ENCODE measurements at places on chromosomes 7 and 10. TPM values are rescaled to one million over a fixed set of nuclear protein-coding genes. Genes with fewer than 3 reads are reported as not detected.

DNA sequence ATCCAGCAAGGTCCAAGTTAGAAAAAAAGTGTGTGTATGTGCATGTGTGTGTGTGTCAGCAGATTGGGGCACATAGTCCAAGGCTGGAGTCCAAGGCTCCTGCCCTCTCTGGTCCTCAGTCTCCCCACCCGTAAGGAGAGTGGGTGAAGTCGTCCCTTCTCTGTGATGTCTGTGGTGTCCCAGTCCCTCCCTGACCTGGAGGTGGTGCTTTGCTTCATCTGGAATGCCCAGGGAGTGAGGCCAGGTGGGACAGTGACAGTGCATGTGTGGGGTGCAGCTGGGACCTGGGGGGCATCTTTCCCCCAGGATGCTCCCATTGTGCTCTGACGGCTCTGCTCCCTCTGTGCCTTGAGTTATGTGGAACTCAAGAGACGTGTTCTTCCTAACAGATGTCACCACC lies 18.0 kb downstream of the AQP1 start:
- peak; percentile 27 for DNase-seq

- DNase-seq = no peak
Observed at GRCh38 chr10:87860816-87861403, 2.4 kb downstream of the KLLN start.

GRCh38 chr7:134931487-134931886 lies 54.8 kb upstream of the AGBL3 start:
- DNase-seq = no peak

Gene PRRT4
- not detected for total RNA-seq

Gene DEPP1
- total RNA-seq = 33.4 TPM

DNA sequence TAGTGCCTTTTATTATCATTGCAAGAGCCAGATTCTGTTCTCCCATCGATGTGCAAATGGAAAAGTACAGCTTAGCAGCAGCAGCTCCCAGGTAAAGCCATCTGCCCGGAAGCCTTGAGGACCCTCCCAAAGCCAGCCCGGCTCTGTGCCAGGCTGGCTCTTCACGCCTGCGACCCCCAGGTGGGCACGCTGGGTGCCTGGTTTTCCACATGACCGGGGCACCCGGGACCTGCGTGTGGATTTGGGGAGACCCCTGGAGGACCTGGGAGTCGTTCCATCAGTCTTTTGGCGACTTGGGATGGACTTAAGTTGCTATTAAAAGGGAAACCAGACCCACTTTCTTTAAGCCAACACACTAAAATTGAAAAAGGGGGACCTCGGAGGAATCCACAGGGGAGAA lies 196.5 kb downstream of the ZNF438 start:
- no peak for DNase-seq

Gene ICA1
- 3.5 TPM for total RNA-seq

Gene SLC26A4
- 0.19 TPM for total RNA-seq

Gene MKX
- total RNA-seq = 2.0 TPM

DNA sequence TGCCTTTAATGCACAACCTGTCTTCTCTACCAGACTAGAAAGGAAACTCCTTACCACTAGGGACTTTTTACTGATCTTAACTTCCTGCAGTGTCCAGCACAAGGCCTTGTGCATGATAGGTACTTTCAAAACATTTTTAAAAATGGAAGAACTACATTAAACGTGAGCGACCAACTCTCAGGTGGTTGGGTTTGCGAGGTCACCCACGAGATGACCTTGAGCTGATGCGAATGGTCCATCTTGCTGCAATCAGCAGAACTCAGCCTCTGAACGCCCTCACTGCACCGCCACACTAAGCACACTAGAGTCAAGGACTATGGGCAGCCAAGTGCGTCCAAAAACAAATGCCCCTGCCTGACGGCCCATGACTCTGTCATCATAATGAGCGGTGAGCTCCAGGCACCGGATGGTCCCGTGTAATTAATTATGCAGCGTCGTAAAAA lies 34.9 kb upstream of the PTF1A start:
- DNase-seq = no peak

DNA sequence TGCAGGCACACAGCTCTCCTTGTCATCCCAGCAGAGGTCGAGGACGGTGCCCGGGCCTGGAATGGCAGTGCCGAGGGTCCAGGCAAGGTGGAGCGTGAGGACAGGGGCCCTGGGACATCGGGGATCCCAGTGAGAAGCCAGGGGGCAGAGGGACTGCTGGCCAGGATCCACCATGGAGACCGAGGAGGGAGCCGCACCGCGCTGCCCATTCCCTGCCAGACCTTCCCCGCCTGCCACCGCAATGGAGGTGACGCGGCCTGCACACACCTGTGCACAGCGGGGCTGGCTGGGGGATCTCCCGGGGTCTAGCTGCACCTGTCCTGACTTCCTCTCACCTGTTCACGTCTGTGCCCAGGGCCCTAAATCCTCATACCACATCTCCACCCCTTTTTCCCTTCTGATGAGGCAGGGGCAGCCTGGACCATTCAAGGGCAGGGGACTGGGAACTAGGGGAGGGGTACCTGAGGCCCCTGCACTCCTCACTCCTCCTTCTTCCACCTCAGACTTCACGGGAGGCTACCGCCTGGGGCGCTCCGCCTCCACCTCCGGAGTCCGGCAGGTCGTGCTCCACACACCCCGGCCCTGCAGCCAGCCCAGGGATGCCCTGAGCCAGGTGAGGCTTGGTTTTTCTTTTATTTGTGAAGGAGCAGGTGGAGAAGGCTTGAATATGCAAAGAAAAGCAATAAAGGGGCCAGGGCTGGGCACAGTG lies 6.9 kb downstream of the NYAP1 start:
- no peak for DNase-seq

Gene PRSS2
- not detected for total RNA-seq

DNA sequence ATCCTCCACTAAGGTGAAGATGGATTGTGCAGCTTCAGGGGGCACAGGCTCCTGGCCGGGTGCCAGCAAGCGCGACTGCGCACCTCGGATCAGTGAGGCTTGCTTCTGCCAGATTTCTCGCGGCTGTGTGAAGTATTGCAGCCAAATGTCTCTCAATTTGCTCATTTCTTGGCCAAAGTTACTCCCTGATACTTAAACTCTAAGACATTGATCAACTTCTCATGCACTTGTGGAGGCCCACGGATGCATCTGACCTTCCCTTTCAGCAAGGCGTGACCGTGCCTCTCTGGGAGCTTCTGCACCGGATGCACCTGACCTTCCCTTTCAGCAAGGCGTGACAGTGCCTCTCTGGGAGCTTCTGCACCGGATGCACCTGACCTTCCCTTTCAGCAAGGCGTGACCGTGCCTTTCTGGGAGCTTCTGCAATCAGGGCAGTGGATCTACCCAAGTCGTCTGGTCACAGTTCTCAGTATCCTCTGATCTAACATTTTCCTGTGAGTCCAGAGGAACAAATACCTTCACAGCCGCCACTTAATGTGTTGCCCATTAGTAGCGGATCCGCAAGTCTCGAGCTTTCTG lies 248.3 kb downstream of the ADARB2 start:
- DNase-seq = no peak

Gene SSC4D
- 1.2 TPM for total RNA-seq

Gene PDE1C
- total RNA-seq = 0.47 TPM

GRCh38 chr10:60025279-60025678 lies 118.9 kb upstream of the CCDC6 start:
- no peak for DNase-seq

Gene PLAC9
- total RNA-seq = 0.79 TPM

GRCh38 chr10:125037145-125037877 lies 95.4 kb downstream of the ZRANB1 start:
- no peak for DNase-seq

Gene SFRP5
- 15.1 TPM for total RNA-seq

DNA sequence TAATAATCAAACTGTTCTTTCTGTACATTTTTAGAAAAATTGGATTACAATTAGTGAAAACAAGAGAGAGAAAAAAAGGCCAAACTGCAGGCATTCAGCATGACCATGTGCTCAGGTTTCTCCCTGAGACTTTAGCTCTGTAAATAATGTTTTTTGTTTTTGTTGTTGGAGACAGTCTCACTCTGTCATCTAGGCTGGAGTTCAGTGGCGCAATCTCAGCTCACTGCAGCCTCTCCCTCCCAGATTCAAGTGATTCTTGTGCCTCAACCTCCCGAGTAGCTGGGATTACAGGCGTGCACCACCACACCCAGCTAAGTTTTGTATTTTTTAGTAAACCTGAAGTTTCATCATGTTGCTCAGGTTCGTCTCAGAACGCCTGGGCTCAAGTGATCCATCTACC lies 23.0 kb downstream of the BZW2 start:
- no peak for DNase-seq

DNA sequence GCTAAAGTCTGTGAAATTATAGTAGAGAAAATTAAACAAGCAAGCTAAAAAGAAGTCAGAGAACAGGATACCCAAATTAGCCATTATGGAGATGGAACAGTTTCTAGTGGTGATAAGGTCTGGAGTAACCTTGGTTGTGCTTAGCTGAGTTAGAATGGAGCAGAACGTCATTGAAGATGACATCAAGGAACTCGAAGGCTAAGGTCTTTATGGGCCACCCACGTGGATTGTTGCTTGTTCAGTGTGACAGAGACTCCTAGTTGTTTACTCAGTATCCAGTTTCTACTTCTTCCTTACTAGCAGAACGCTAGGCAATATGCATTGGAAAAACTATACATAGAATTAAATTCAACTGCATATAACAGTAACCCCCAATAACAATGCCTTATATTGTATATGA lies 39.7 kb downstream of the AHCYL2 start:
- no peak for DNase-seq

GRCh38 chr10:101744267-101744666 lies 31.6 kb downstream of the FGF8 start:
- no peak for DNase-seq

- DNase-seq = no peak
Observed at GRCh38 chr7:42315103-42315502, 78.1 kb upstream of the GLI3 start.

Gene TFR2
- 358 TPM for total RNA-seq

DNA sequence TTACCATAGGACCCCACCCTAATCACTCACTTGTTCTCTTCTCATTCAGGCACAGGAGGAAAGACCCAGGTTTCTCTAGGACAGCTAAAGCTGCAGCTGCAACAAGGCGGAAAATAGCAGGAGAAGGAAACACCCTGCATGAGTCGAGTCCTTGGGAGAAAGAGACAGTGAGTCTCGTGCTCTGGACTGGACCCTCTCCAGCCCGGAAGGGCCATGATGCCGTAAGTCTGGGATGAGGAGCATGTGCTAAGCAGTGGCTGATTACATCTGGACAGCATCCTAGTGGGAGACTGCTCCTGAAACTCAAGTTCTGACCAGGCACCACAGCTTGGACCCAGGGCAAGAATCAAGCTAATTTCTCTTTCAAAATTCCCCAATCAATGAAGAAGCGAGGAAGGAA lies 39.4 kb downstream of the FBXW4 start:
- no peak for DNase-seq

GRCh38 chr7:106082087-106082854 lies 29.8 kb downstream of the SYPL1 start:
- DNase-seq = no peak

DNA sequence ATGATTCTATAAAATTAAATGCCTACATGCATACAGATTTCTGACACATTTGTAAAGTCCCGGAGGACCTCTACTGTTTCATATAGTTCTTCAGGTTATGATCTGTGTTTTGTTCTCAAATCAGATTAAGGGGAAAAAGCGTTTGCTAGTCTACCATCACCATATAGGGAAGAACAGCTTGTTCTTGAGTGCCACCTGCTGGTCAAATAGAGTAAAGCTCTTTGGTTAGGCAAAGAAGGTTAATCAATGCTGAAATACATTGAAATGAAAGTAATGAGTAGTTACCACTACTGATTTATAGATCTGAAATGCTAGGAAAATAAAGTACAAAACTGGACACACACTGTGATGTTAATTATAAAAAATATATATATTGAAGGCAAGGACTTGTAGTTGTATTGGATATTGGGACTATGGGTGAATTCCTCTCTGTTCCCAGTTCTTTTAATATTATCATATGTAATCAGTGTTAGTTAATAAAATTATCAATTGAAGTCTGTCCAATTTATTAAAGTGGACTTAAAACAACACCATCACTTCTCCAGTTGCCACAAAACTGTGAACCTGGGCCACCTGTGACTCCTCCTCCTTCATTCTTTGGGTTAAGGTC lies 72.6 kb upstream of the PDLIM1 start:
- no peak for DNase-seq

DNA sequence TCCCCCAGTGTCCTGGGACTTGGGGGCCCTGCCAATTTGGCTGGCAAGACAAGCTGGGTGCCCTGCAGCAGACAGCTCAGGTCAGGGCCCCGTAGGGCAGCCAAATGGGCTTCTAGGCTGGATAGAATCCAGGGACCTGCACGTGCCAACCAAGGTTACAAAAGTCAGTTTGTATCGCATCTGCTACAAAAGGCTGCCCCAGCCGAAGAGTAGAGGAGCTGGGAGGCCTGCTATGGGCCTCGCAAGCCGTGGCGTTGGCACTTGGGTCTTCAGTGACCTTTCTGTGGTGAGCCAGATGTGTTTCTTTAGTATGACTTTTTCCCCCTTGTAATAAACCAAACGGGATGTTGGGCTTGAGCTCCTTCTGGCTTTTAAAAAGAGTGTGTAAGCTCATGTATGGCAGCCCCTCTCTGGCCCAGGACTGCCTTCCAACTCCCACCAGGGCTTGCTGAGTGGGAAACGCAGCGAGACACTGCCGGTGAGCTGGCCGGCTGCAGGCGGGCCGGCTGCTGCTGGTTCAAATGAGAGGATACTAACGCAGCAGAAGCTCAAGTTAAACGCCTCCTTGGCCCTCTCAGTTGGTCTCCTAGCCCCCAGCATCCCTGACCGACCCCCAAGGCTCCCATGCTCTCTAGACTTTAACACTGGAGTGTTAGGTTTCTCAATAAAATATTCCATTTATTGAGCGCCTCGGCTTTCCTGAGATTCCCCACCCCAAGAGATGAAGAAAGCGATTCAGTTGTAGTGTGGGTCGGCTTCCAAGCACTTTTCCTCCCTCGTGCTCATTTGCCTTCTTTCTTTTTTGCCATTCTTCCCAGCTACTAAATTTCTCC lies 3.1 kb upstream of the HOXA10 start:
- DNase-seq = no peak

DNA sequence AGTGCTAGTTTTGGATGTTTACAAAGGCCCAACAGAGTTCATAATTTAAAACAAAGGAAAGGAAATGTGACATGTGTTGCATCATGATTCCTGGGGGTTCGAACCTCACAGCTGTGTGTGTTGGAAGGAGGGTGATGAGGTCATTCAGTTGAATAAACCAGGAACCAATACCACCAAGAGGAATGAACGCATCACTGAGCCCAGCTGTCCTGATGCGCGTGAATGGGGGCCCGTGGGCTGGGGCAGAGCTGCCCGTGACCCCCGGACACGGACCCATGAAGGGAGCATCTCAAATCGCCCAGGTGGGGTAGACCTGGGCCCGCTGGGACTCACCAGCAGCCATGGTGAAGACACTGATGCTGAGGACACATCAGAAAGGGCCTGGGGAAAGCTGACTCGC lies 33.0 kb downstream of the BRI3 start:
- DNase-seq = no peak

Gene CRHR2
- not detected for total RNA-seq

DNA sequence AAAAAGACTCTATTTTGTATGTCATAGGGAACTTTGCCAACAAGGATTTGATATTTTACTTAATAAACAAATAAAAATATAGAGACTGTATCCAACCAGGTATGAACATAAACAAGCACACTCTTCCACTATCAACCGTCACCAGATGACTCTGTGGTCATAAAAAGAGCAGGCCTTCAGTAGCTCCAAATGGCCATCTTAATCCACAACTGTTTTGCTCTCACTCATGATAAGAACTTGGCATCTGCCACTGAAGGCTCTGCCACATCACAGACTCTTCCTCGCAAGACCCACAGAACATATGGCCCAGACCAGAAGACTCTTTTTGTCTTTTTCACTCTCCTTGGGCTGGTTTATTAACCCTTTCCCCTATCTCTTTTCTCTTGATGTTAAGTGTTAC lies 98.7 kb upstream of the POM121L12 start:
- no peak for DNase-seq

Measured in liver (tissue), 10 donors.